Hippocampal formation (tissue), 2 donors: ENCODE measurements at places on chromosomes 3 and 15.

DNA sequence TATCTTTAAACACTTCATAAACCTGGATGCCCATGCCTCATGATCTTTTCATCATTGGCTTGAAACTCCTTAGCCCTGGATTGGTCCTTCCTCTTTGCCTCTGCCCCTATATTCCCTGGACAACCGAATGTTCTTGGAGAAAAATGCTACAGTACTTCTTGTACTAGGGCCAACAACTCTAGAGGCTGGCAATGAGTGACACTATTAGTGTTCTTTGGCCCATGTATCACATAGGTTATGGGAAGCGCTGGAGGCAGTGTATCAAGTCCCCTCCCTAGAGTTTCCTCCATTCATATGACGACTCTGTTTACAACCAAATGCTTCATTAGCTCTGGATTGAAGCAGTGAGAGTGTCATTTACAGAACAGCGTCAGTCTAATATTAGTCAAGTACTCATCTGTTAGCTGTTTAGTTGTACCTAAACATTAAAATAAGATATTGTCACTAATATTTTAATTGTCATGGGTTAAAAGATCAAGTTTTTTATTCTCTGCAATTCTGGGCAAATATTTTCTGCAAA is 66.4 kb upstream of the MYO5C start:
- no peak for DNase-seq

- DNase-seq: peak; percentile 47
Observed at GRCh38 chr3:25665315-25666280, 891 bp upstream of the TOP2B start.

DNA sequence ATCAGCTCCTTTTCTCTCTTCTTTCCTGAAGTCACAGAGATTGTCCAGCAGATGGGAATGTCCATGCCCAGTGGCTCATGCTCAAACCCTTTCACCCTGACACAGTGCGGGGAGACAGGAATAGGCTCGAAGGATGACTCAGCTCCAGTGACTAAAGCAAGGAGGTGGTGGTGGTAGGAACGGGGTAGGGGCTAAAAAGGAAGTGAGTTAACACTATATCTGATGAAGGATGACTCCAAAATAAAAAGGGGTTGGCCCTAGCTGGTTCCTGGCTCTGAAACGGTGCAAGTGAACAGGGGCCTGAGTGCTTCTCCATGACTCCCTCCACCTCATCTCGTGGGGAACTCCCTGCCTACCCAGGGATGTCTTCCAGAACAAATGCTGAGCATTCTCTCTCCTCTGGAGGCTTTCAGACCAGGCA is 167.4 kb upstream of the LPP start:
- DNase-seq: no peak

DNA sequence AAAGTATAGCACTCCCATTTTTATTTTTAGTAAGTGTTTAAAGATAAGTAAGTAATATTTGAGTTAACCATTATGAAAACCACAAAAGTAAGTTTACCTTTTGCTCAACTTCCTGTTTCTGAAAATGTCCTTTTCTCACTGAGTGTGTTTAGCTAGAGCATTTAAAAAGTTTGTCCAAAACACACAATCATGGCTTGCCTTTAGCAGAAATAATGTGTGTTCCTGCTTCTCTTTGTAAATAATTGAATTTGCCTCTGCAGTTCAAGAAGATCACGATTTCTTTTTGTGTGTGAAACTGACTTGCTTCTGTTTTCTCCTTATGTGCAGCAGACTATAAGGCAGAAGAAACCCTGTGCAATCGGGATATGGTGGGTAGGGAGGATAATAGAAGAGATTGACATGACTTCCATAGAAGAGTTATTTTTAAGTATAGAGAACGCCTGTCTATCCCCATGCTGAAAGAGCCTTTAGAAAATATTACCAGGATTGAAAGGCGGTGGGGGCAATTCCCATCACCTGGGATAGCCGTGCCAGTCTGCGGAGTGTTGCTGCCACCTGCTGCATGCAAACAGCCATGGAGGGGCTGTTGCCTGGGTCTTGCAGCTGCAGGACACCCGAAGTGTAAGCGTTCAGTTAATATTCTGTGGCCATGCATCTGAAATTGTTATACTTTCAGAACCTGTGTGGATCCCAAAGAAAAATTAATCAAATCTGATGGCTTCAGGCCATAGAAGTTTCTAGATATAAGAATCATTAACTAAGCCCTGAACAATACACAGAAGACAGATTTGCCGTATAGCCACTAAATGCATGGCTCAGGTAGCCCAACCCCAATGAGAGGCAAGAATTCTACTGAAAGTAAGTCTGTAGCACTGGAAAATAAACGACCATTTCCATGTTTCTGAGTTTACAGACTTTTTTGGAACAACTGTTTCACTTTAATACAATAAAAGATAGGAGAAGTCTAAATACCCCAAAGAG is 2.4 kb upstream of the CD96 start:
- peak; percentile 14 for DNase-seq

DNA sequence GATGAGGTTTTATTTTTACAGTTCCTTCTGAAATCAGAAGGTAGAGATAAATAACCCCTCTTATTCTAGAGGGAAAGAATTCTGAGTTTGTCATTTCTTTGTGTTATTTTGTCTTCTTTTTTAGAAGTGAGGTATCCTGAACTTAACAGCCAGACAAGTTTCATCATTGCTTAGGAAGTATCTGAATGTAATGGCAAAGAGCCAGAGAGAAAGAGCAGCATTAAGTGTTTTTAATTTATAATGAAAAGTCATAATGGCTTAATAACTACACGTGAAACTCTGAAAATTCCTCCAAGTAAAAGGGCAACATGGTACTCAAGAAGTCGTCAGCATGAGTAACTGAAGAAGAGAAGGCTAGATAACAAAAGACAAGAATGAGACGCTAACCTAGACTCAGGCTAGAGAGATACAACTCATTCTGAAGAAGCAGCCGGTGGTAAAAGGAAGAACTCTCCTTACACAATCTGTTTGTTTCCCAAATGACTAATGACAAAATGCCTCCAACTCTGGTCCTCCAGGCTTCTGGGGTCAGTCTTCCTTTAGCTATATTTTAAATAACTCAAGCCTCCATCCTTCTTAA is 116.2 kb upstream of the NECTIN3 start:
- no peak for DNase-seq

DNA sequence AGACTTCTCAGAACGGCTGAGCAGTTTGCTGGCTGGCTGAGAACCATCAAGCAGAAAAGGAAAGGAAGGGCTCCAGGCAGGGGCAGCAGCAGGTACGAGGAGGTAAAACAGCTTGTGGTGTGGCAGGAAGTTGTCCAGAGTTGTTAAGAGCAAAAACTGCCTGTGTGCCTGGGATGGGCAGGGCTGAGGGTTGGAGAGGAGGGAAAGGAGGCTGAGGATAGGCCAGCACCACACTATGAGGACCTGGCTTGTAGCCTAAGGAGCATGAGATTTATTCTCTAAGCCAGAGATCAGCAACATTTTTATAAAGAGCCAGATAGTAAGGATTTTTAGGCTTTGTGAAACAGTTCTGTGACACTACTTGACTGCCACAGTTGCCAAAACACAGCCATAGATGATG is 8.0 kb downstream of the IGSF10 start:
- no peak for DNase-seq

- DNase-seq: no peak
Observed at GRCh38 chr3:47908744-47909143, 105.8 kb downstream of the DHX30 start.

DNA sequence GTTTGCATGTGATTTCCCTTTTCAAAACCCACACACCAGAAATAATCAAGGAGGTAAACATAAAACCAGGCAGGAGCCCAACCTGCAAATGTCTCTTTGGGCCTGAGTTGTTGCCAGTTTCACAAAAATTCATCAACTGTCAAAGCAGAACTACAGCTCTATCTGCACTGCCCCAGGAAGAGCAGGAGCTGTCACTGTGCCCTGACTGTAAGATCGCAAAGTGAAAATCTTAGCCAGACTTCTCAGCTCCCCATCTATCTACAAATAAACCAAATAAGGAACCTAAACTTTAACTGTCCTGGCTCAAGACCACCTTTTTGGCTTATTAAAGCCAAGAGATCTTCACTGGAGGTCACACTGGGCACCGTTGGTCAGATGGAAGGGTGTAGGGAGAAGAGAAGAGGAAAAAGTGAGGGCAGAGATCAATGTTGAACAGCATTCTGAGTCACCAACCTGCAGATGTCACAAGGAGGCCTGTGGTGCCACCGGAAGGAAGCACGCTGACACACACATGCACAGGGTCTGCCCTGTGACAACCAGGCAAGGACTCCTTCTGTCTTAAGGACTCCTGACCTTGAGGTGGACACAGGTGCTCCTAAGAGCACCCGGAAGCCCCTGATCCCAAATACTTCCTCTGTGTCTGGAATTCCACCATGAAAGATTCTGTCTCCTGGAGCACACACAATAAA is 58.7 kb downstream of the RPN1 start:
- DNase-seq: no peak

GRCh38 chr15:60590935-60591495 is 112.1 kb upstream of the ICE2 start:
- DNase-seq: no peak

GRCh38 chr15:100457201-100457600 is 71.5 kb downstream of the CERS3 start:
- no peak for DNase-seq

DNA sequence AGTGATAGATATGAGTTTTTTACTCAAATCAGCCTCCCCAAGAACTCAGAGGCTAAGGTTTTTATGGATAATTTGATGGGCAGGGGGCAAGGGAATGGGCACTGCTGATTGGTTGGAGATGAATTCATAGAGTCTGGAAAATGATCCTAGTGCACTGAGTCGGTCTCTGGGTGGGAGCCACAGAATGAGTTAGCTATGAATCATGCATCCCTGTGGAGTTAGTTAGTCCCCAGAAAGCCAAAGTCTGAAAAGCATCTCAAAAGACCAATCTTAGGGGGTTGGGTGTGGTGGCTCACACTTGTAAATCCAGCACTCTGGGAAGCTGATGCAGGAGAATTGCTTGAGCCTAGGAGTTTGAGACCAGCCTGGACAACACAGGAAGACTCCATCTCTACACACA is 516.1 kb downstream of the AGBL1 start:
- DNase-seq: no peak

- DNase-seq: no peak
Observed at GRCh38 chr15:32908872-32909271, 191.1 kb downstream of the GREM1 start.

GRCh38 chr15:65101411-65101890 is 13.5 kb downstream of the UBAP1L start:
- peak; percentile 18 for DNase-seq
